ENCODE measurements at places on chromosomes 13 and 19.

- DNase-seq, result no peak
Observed at GRCh38 chr19:1865172-1866010, 2.0 kb upstream of the KLF16 start.

GRCh38 chr19:13068085-13068846, 34.4 kb downstream of the LYL1 start:
- no peak for DNase-seq

DNA sequence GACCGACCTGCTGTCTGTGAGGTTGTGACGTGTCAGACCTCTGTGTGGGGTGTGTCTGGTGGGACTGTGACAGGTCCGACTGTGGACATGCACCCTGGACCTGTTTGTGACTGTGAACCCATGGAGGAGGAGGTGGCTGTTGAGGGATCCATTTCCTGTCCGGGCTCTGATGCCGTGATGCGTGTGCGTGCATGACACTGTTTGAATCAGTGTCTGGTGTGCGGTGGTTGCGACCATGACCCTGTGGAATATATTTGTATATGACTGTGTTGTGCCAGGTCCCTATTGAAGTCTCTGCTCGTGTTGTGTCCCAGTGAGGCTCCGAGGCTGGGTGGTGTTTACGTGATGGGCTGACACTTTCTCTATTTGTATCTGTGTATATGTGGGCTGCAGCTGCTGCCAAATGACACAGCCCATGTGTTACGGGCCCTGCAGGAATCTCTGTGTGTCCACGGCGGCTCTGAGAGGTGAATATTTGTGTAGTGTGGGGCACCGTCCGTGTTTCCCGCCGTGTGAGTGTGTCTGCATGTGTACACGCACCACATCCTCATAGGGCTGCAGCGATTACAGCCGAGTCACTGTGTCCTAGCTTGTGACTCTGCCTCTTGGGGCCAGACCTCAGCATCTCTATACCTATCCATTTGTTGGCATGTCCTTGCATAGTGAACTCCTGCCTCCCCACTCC, 18.3 kb downstream of the CCDC97 start:
- no peak for DNase-seq

- no peak for DNase-seq
Observed at GRCh38 chr13:79429309-79429708, 23.3 kb upstream of the RBM26 start.

DNA sequence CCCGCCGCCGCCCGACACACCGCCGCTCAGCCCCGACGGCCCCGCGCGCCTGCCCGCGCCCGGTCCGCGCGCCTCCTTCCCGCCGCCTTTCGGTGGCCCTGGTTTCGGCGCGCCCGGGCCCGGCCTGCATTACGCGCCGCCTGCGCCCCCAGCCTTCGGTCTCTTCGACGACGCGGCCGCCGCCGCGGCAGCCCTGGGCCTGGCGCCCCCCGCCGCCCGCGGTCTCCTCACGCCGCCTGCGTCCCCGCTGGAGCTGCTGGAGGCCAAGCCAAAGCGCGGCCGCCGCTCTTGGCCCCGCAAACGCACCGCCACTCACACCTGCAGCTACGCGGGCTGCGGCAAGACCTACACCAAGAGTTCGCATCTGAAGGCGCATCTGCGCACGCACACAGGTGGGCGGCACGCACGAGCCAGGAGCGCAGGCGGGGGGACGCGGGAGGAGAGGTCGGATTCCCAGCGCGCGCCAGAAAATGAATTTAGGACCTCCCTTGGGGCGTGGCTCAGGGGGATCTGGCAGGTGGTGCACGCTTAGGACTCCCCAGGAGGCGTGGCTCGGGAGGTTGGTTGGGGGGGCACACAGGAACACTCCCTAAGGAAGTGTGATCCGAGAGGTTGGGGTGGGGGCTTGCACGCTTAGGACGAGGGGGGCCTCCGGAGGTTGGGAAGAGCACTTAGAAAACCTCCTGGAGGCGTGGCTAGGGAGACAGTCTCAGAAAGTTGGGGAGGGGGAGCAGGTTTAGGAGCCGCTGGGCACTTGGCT, 1.2 kb downstream of the KLF2 start:
- no peak for DNase-seq

GRCh38 chr13:99809496-99809895, 162.1 kb downstream of the ZIC5 start:
- DNase-seq, result no peak
